ENCODE measurements at places on chromosomes 5 and 9. TPM values are rescaled to one million over a fixed set of nuclear protein-coding genes. Genes with fewer than 3 reads are reported as not detected.

The PITX1 gene
- total RNA-seq = 0.20 TPM

DNA sequence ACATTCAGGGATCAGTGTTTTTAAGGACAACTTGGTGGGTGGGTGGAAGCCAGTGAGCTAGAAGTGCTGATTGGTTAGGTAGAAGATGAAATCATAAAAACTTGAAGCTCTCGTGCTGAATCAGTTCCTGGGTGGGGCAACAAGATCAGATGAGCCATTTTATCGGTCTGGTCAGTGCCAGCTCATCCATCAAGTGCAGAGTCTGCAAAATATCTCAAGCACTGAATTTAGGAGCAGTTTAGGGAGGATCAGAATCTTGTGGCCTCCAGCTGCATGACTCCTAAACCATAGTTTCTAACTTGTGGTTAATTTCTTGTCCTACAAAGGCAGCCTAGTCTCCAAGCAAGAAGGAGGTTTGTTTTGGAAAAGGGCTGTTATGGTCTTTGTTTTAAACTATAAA, 166.4 kb downstream of the FAM170A start:
- DNase-seq = no peak
- no peak overlapping the region for H3K27ac ChIP-seq
- H3K36me3 ChIP-seq = no peaks in the 10 kb centered on the region
- H3K4me3 ChIP-seq = no peak overlapping the region

GRCh38 chr5:160543395-160543794, 121.7 kb downstream of the PTTG1 start:
- no peaks in the 10 kb centered on the region for H3K36me3 ChIP-seq
- peaks cover 8% of the 10 kb centered on the region for H3K4me1 ChIP-seq
- no peak for DNase-seq
- no peak overlapping the region for H3K27ac ChIP-seq

The NUTM2F gene
- not detected for total RNA-seq

GRCh38 chr5:95671826-95672225, 11.0 kb downstream of the SPATA9 start:
- DNase-seq = no peak
- H3K4me1 ChIP-seq = no peaks in the 10 kb centered on the region
- H3K36me3 ChIP-seq = no peaks in the 10 kb centered on the region
- no peak overlapping the region for H3K4me3 ChIP-seq
- H3K27ac ChIP-seq = no peak overlapping the region
- H3K27me3 ChIP-seq = peaks cover 2% of the 10 kb centered on the region
